ENCODE measurements at places on chromosomes 7 and 10.

- no peak for DNase-seq
These were observed 29.8 kb downstream of the PNLIPRP3 start for GRCh38 chr10:116457488-116457887.

DNA sequence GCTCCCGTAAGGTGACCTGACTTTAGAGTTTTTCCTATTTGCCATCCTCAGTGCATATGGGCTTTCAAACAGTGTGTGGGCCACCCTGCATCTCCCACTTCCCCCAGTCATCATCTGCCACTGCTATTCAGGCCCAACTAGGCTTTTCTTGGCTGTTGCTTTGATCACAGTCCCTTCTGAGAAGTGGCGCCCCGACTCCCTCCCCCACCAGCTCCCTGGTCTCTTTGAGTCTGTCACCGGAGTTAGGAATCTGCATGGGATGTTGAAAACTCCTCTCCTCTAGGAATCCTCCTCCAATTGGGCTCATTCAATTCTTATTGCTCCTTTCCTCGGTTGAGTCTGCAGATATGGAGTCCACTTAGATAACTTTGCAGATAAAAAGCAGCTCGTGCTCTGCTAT lies 32.1 kb downstream of the HIF1AN start:
- no peak for DNase-seq

DNA sequence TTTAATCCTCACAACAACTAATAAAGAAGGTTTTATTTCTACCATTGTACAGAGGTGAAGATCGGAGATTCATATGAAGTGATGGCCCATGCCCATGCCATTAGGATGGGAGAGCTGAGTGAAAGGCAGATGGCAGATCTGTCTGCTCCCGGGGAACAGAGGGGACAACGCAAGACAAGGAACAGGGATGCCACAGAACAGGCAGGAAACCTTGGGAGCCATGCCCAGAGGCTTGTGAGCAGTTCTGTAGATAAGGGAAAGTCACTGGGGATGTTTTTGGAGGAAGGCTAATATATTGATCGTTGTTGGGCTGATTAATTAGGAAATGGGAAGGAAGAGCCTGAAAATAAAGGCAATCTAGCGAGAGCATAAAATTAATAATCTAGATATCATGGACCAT lies 73.1 kb upstream of the ITGB1 start:
- DNase-seq: no peak

DNA sequence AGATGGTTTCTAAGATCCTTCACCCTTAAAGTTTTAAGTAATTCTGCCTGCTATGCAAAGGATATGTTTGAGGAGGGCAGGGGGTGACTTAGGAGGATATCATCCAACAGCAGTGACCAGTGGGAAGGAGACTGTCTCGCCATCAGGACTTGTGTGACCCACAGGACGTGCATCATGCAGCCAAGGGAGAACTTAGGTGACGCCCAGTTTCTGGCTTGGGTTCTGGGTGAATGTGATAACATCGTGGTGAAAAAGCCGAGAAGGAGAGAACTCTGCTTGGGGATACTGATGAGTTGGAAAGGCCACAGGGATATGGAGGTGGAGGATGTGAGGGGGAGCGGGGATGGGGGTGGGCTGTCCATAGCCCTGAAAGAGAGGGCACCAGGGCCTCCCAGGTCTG lies 3.8 kb downstream of the WIPI2 start:
- DNase-seq: no peak

DNA sequence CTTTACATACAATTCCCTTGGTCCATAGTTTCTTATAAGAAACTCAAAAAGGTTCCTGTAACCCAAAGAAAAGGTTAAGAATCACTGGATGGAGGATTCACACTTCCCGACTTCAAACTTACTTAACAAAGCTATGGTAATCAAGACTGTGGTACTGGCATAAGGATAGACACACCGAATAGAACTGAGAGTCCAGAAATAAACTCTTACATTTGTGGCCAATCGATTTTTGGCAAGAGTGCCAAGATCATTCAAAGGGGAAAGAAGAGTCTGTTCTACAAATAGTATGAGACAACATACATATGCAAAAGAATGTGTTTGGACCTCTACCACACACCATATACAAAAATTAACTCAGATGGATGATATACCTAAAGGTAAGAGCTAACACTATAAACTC lies 32.8 kb downstream of the KDM7A start:
- DNase-seq: no peak

DNA sequence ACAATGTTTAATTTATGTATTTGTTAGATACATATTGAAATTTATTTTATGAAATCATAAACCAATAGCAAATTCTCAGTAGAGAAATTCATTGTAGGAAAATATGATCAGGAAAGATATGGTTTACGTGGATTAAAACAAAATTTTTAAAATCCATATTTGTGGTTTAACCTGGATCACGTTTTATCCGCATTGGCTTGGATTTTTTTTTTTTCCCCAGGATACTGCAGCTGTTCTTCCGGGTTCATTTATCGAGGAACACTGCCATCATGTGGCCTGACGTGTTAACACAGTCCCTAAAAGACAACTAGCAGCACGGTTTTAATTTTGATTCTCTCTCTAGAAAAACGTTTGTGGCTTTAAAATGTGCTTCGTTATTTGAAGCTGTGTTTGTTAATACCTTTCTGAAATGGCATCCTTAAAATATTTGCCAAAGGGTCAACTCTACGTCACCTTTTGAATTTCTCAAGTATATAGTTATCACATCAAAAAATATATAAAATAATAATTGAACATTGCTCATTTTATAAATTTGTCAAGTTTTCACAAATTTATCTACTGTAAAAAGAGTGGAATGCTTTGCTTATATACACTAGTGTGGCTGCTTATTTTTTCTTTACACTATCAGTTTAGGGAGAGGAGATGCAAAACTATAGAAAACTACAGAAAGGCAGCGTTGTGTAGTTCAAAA lies 8.7 kb upstream of the ASB4 start:
- peak; percentile 3 for DNase-seq

DNA sequence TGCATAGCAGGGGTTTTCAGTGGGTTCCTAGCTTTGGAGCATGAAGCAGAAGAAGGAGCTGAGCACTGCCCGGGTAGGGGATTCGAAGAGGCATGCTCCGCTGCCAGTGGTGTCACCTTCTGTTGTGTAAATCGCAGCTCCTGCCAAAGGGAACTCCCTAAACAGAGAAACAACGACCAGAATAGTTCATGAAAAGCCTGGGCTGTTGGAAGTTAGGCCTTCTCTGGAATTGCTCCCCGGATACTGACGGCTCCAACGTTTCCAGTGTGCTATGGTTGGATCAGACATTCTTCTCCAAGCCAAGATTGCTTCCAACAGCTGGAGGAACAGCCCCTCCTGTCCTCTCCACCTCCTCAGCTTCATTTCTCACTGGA lies 546.0 kb upstream of the FZD8 start:
- no peak for DNase-seq

- DNase-seq: no peak
These were observed 137.2 kb upstream of the RSU1 start for GRCh38 chr10:16954280-16955030.

- no peak for DNase-seq
These were observed 82.7 kb upstream of the KLF6 start for GRCh38 chr10:3867454-3868270.

All from GDM1 (cell line).